ENCODE measurements at places on chromosomes 11 and 22.

GRCh38 chr11:107271425-107271824, 186.2 kb downstream of the CWF19L2 start:
- DNase-seq: no peak

- no peak for DNase-seq
These were observed 9.4 kb downstream of the OR8B12 start for GRCh38 chr11:124534051-124534450.

DNA sequence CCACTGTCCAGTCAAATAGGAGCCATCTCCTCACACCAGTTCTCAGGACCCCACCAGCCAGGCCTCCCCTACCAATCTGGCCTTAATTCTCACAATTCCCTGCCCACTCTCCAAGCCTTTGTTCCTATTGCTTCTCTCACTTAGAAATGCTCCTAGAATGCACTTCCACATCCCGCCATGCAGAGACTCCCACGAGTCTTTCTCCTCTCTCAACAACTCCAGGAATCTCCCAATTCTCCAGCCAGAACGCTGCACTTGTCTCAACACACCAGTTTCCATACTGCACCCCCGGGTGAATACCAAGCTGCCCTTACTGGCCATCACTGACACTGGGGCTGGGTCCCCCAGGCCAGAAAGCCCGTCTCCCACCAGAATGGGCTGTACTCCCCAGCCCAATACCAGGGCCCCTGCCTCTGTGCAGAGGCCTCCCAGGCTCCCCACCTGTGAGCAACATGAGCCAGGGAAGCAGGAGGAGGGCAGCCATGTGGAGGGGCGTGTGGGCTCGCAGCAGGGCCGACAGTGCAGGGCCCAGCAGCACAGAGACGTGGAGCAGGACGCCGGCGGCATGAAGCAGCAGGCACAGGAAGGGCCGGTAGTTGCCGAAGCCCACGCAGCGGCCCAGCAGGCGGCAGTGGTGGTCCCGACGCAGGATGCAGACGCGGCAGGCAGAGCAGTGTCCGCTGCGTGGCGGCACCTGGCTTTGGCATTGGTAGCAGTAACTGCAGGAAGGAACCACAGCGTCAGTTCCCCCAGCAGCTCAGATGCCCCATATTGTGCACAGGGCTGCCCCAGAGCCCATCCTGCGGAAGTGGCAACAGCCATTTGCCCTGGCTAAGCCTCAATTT, 2.4 kb downstream of the ZDHHC24 start:
- no peak for DNase-seq

DNA sequence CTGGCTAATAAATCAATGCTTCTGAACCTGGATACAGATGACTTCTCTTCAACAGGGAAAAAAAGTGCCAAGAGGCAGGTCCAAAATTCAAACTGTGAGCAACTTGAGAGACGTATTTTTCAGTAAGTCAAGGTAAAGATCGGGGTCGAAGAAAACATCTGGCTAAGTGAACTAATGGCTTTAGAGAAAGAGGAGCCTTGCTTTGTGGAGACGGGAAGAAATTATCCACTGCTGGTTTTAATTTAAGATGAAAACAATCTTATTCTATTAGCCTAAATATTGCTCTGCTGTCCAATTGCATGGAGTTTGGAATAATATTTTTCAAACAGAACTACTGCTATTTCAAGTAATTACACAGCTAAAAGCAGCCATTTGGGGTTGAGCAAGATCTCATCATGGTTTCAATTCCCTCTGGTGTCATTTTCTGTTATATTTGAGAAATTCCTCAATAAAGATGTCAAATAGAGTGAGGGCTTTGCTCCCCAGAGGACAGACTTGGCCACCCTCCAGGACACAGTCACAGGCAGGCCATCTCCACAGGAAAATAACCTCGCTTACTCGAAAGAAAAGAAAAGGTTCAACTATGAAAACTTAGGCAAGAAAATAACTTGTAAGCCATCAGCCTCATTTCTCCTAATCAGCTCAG, 29.8 kb downstream of the SCUBE1 start:
- no peak for DNase-seq

- no peak for DNase-seq
These were observed 77.5 kb upstream of the CTSC start for GRCh38 chr11:88414981-88415413.

DNA sequence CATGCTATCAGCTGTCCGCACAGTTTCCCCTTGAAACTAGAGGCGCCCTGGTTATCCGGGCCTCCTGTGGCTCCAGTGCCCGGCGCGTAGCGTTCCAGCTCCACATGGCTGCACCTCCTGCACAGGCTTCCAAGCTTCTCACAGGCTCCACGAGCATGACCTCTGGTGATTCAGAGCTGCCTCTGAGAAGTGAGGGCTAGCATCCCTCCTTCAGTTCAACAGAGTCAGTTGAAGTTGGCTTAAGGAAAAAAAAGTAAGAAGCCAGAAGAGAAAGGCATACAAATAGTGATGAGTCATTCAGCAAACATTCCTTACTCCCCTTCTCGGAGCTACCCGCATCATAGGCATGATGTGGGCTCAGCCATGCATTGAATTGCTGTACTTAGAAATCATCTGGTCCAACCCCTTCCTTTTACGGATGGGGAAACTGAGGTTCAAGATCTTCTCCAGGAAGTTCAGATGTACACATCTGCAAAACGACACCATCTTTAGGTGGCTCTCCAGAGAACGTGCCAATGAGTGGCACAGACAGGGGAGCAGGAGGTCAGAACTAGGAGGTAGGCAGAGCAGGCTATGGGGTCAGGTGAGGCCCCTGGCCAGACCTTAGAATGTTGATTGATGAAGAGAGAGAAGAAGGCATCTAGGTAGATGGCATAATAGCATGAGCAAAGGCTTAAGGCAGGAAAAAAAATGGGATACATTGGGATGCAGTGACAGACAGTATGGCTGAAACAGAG, 216.3 kb upstream of the TBCEL start:
- no peak for DNase-seq

GRCh38 chr11:70536051-70536877, 137.9 kb downstream of the CTTN start:
- DNase-seq: no peak

DNA sequence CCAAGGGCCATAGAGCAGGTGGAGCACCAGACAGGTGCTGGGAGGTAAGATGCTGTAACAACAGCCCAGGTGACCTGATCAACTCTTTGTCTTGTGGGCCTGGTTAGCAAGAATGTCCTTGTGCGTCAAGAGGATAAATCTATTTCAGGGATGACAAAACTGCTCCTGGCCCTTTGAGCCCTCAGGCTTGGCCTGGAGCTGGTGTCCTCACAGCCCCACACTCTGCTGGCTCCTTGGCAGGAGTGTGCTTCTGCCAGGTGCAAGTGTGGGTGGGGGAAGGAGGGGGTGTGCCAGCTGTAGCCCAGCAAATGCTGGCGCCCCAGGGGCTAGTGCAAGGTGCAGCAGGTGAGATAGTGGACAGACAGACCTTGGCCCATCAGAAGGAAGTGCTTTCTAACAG, 19.5 kb downstream of the AMPD3 start:
- no peak for DNase-seq

GRCh38 chr11:96152623-96153022, 190.4 kb downstream of the MAML2 start:
- no peak for DNase-seq

DNA sequence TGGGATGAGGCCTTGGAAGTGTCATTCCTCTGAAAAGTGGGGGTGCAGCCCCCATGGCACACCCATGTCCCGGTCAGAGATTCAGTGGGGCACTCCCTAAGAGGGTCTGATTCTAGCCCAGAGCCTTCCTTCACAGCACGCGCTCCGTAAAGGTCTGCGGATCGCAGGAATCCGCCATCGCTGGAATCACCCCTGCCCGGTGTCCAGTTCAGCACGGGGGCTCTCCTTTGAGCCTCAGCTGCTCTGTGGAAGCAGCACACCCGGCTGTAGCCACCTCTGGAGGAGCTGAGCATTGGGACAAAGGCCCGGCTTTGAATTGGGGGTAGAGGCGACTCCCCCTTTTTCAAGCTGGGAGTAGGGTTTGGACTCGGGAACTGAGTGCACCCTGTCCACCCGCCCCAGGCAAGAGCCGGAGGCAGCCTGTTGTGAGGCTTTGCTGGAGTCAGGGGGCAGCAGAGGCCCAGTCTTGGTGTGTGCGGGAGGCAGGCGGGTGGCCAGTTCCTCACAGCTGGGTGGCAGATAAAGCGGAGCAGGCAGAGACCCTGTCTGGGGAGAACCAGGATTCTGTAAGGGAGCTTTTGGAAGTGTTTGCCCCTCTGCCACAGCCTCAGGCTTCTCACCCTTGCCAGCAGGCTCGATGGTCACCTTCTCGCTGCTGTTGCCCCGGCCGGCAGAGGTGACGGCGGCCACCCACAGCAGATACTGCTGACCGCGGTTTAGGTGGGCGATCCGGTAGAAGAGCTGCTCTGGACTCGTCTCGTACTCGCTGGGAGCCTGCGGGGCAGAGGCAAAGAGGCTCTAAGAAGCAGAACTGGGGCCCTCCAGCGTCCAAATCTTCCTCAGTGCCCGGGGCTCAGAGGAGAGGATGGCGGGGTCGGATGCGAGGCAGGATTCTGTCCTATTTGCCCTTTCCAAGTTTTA, 115.9 kb downstream of the CEP164 start:
- DNase-seq: peak; percentile 71

- DNase-seq: no peak
These were observed 25.1 kb downstream of the PRR5 start for GRCh38 chr22:44727148-44727547.

GRCh38 chr22:40385036-40385782, 14.8 kb downstream of the SGSM3 start:
- DNase-seq: no peak

- no peak for DNase-seq
These were observed 11.7 kb downstream of the SIRT3 start for GRCh38 chr11:224424-224823.

DNA sequence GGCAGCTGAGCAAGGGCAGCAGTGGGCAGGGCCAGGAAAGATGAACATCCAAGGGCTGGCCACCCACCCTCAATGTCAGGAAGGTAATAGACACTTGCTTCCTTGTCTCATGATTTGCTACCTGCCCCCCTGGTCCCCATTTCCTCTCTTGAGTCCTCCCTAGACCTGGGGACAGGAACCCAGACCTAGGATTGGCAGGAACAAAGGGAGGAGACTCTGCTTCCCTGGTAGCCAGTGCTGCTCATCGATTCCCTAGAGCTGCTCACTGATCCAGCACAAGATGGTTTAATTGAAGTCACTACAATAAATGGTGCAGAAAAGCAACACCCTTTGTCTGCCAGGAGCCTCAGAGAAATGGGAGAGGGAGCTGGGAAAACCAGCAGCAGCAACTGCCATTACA, 67.8 kb upstream of the CHST1 start:
- DNase-seq: no peak

DNA sequence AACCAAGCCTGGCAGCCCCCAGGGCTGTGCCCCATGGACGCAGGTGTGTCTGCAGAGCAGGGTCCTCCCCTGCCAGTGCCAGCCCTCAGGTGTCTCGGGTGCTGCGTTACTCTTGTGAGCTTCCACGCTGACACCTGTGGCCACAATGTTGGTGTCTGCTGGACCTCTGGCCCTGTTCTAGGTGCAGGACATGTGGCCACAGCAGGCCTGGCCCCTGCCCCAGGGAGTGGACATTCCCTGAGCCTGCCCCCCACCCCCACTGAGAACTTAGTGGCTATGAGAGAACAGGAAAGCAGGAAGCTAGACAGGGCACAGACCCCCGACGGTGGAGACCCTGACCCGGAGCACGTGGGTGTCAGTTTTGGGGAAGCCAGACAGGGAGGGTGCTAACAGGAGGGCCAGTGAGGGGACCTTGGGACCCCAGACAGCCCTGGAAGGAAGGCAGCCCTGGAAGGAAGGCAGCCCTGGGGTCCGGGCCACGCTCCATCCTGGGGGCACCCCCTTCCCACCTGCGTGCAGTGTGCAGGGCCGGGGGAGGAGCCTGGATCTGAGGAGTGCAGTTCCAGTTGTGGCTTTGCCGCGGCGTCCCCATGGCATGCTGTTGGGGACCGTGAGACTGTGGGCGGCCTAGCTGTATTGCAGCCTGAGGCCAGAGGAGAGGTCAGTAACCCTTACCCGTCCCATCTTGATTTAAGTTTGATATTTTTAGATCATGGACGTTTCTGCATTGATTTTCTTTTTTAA, 43.9 kb upstream of the PPARA start:
- DNase-seq: no peak

- DNase-seq: no peak
These were observed 59.0 kb downstream of the OSBP2 start for GRCh38 chr22:30753701-30754100.

DNA sequence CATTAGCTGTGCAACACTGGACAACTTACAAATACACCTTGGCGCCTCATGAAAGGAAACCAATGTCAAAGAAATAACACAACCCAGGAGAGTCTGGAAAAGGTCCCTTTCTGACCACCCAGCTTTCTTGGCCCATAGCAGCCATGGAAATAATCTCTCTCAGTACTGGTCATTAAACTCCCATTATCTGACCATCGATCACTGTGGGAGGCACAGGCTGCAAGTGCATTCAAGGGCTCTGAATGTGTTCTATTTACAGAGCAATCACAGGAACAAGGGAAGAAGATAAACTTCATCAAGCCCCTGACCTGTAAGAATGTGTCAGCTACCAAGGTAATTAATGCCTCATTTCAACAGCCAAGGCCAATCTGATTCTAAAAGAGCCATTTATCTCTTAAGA, 40.1 kb downstream of the CTSC start:
- DNase-seq: no peak

GRCh38 chr22:27801202-27801615, 347 bp downstream of the MN1 start:
- DNase-seq: peak; percentile 68

DNA sequence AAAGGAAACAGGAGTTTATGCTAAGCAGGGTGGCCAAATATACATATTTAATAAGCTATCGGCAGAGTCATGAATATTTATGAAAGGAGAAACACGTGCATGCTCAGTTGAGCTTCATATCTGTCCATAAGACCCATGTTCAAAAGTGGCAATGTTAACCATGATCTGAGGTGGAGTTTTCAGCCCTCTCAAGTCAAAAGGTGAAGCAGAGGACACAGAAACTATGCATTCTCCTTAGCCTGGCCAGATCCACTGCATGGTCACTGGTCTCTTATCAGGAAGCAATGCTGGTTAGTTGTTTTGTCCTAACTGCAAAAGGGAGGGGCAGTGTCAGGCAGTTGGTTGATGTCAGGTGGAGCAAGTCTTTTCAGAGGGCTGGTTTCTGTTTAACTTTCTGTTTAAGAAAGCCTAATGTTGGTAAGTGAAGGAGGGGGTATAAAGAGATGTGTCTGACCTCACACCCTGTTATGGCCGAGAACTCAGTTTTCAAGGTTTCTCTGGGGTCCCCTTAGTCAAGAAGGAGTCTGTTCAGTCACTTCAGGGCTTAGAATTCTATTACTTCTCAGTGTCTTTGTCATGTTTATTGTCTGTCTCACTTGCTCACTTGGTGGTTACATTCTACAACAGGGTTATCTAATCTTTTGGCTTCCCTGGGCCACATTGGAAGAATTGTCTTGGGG, 5.5 kb upstream of the SELENOH start:
- DNase-seq: no peak

Measured in mesothelial cell of epicardium (in vitro differentiated cells).